ENCODE measurements at places on chromosomes 6 and 20.

DNA sequence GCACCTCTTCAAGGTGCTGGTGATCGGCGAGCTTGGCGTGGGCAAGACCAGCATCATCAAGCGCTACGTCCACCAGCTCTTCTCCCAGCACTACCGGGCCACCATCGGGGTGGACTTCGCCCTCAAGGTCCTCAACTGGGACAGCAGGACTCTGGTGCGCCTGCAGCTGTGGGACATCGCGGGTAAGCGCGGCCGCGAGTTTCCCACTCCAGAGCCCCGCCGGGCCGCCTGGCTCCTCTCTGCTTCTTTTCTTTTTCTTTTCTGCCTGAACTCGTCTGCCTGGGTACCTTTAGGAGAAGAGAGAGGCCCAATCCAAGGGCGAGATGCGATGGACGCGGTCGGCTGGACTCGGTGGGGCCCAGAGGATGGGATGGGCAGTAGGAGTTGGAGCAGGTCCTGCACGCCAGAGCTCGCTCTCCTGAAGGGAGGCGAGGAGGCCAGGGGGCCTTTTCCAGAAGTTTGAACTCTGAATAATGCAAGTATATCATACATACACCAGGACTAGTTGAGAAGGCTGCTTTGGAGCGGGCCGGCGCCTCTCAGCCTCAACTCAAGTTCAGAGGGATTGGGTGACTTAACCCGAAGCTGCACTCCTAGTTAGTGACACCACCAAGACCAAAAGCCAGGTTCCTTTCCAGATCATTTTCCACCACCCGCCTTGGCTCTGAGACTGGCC lies 445 bp downstream of the RAB32 start:
- peak; percentile 51 for DNase-seq

DNA sequence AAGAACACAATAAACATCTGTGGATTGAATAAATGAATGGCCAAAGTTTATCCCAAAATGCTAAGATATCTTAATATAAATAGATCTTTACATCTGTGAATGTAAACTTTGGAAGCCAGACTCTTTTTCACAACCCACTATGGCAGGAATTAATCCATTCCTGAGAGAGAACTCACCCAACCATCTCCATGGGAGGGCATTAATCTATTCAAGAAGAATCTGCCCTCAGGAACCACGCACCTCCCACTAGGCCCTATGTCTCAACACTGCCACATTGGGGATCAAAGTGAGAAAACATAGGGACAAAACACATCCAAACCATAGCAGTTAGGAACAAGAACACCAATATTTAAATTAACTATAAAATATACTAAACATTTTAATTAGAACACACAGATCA lies 3.4 kb downstream of the UBE3D start:
- DNase-seq = peak; percentile 30

- DNase-seq = no peak
Observed at GRCh38 chr6:42221546-42221945, 3.9 kb upstream of the MRPS10 start.

GRCh38 chr6:52231406-52232127 lies 12.7 kb downstream of the IL17F start:
- DNase-seq = no peak

GRCh38 chr6:73421534-73421933 lies 26.9 kb downstream of the DDX43 start:
- no peak for DNase-seq

DNA sequence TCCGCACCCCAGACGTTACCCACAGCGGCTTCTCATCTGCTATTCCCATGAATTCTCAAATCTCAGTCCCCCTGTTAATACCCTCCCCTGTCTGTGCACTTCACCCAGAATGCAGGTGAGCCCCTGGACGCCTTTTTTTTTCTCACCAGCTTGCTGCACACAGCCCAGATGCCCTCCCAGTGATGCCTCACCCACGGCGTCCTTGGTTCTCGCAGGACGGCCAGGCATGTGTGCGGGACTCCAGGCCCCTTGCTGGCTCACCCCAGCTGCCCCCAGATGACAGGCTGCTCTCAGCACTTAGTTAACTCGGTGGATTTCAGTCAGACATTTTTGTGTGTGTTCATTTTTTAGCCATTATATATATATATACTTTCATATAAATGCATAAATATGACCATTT lies 25.4 kb upstream of the PI16 start:
- DNase-seq = no peak

GRCh38 chr6:79984261-79984660 lies 20.2 kb upstream of the TTK start:
- DNase-seq = peak; percentile 35

GRCh38 chr6:26349964-26350857 lies 14.8 kb upstream of the BTN3A2 start:
- DNase-seq = no peak

- DNase-seq = no peak
Observed at GRCh38 chr6:111219785-111220184, 132.5 kb downstream of the SLC16A10 start.

- DNase-seq = peak; percentile 41
Observed at GRCh38 chr20:3209257-3209945, at the start of gene ITPA. Gene ITPA (plus strand): TSS chr20:3209498. CDS start chr20:3209552, 54 bp downstream.

DNA sequence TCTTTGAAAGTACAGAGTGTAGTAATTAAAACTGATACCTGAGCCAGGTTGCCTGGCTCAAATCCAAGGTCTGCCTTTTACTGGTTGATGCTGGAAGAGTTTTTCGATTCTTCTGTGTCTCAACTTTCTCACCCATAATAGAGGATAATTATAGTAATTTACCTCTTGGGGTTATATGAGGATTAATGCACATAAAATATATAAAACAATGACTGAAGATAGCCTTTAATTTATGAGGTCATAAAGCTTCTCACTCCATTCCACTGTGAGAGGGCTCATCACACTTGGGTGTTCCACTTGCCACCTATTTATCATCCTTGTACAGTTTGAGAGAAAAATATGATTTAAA lies 10.2 kb downstream of the HLA-DRB5 start:
- DNase-seq = no peak

GRCh38 chr6:113585246-113585645 lies 271.9 kb upstream of the MARCKS start:
- no peak for DNase-seq

- no peak for DNase-seq
Observed at GRCh38 chr6:22091424-22091948, 205.3 kb downstream of the PRL start.

DNA sequence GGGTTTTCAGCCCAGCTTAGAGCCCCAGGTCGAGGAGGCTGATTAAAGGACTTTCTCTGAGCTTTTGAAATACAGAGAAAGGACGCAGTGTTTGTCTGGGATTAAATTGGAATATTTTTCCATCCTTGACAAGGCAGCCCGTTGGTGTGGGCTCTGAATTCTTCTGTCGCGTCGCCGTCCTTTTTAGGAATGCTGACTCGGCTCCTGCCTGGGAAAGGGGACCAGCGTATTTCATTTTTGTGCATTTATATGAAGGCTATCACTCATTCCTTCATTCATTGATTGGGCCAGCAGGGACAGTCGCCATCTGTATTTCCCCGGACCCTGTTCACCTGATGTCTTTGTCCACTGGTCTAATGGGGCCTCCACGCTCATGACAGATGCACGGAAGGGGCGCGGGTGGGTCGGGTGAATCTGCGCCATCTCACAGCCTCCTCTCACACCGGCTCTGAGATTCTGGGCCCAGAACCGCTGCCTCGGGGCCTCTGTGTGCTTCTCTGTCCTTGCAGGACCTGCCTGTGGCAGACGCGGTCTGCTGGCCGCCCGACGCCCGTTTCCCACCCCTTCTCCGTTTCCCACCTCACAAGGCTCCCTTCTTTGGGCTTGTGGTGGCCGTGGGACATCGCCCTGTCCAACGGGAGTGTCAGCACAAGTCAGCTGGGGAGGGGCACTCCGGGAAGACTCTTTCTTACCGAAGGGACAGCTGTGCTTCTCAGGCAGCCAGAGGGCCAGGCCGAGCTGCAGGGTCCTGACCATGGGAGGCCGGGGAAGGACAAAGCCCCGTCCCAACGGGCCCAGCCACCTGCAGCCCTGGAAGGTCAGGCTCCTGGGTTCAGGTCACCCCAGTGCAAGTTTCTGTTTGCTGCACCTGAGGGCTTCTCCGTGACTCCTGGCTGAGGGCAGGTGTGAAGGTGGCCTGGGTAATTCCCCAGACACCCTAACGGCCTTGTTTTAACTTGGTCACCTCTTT lies 157.3 kb downstream of the TAF4 start:
- no peak for DNase-seq

DNA sequence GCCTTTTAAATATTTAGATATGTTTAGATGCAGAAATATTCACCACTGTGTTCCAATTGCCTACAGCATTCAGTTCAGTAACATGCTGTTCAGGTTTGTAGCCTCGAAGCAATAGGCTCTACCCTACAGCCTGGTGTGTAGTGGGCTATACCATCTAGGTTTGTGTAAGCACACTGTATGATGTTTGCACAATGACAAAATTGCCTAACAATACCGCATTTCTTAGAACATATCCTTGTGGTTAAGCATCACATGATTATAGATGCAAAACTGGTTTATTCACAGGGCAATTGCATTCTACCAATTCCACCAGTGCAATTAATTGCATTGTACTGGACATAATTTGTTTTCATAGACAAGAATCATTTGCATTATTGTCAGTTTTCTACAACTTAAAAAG lies 7.9 kb upstream of the SLC22A16 start:
- peak; percentile 47 for DNase-seq

DNA sequence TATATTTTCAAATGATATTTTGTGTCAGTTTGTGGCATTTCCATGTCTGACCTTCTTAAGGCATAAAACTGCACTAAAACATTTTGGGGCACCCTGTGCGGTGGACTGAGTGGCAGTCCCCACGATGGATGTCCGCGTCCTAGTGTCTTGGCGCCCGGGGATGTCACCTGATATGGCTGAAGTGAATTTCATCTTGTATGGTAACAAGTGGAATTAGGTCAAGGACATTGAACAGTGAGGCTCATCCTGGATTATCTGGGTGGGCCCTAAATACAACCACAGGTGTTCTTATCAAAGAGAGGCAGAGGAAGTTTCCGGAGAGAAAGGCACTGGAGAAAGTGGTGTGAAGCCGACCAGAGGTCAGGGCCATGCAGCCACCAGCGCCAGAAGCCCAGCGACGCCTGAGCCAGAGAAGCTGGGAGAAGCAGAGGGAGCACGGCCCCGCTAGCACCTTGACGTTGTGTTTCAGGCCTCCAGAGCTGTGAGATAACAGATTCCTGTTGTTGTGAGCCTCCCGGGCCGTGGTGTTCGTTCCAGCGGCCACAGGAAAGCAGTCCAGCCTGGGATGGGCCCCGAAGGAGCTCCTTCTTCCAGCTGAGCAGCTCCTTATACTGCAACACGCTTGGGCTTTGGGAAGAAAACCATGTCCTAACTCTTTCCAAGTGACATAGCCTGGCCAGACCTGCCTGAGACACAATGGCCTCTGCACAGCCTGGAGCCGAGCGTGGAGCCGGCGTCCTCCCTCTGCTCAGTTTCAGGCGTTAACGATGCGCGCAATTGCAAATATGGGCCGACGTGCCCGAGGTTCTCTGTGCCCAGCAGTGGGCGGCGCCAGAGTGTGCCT lies 22.5 kb downstream of the THBS2 start:
- no peak for DNase-seq

GRCh38 chr20:22470620-22471026 lies 113.7 kb downstream of the FOXA2 start:
- DNase-seq = no peak

DNA sequence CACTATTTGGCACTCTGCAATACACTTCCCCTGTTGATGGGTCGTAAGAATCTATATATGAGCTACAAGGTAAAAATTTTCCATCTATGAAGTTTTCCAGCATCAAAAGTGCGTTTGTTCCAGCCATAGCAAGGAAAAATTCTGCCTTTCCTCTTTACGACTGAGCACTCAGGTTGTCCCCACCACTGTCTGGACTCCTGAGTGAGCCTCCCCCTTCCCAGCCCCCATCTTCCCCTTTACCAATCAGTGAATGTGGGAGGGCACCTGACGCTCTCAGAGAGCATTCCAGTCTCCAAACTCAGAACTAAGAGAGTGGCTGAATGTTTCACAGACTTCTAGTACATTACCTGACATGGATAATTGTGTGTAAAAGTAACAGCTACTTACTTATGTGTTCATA lies at the start of gene ALDH8A1:
TSS of gene ALDH8A1 (minus strand) at position 175 of the 400 bp plus-strand sequence. CDS start at position 127, 48 bp downstream.
- no peak for DNase-seq

DNA sequence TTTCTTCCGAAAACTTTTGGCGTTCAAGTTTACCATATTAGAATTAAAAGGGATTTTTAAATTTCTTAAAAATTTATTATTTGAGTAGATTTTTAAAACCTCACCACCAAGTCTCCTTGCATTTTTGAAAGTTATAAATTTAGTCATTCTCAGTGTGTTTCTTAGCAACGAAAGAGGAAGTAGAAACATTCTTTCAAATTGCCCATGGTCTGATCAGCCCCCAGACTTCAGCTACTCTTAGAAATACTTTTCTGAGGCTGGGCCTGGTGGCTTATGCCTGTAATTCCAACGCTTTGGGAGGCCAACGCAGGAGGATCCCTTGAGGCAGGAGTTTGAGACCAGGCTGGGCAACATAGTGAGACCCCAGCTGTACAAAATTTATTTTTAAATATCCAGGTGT lies 15.1 kb upstream of the RTF2 start:
- no peak for DNase-seq

- DNase-seq = peak; percentile 71
Observed at GRCh38 chr20:47181056-47181862, 175.2 kb downstream of the ZMYND8 start.

- peak; percentile 90 for DNase-seq
Observed at GRCh38 chr6:161369339-161369738, 95.5 kb upstream of the AGPAT4 start.

GRCh38 chr20:39489986-39490560 lies 527.9 kb downstream of the DHX35 start:
- no peak for DNase-seq

DNA sequence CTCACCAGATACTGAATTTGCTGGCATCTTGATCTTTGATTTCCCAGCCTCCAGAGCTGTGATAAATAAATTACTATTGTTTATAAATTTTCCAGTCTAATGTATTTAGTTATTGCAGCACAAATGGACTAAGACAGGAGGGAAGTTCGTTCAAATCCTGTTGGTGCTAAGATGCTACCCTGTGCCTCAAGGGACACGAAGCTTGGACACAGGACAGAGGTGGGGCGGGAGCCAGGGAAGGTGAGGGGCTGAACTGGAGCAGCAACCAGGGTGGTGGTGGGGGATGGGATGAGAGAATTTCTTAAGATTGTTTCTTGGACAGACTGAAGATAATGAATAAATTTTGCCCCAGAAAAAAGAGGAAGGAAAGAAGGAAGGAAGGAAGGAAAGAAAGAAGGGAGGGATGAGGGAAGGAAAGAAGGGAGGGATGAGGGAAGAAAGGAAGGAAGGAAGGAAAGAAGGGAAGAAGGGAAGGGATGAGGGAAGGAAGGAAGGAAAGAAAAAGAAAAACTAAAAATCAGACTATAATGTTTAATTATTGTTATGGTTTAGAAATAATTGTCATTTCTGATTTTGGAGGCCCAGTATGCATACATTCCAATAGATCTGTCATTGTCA lies 127.2 kb downstream of the CDC5L start:
- no peak for DNase-seq

- peak; percentile 78 for DNase-seq
Observed at GRCh38 chr6:16760516-16761470, at the start of gene ATXN1. Gene ATXN1 (minus strand): TSS chr6:16761460.

GRCh38 chr6:163667372-163668060 lies 253.0 kb downstream of the QKI start:
- peak; percentile 14 for DNase-seq

GRCh38 chr6:133245422-133245903 lies 4.3 kb downstream of the EYA4 start:
- DNase-seq = peak; percentile 27

Measured in LHCN-M2 (cell line).